ENCODE measurements at places on chromosomes 6 and 20. TPM values are rescaled to one million over a fixed set of nuclear protein-coding genes. Genes with fewer than 3 reads are reported as not detected.

DNA sequence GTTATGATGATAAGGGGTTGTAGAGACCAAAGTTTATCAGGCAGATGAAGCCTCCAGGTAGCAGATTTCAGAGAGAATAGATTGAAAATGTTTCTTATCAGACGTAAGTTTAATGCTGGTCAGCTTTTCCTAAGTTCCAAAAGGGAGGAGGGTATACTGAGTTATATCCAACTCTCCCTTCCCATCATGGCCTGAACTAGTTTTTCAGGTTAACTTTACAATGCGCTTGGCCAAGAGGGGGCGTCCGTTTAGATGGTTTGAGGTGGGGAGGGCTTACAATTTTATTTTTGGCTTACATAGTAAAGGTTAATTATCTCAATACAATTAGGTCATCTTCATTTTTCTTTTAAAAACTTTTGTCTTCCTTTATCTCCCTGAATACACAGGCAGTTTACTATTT, 19.4 kb upstream of the IL22RA2 start:
- no peak for DNase-seq

Gene FOXQ1
- total RNA-seq: not detected

DNA sequence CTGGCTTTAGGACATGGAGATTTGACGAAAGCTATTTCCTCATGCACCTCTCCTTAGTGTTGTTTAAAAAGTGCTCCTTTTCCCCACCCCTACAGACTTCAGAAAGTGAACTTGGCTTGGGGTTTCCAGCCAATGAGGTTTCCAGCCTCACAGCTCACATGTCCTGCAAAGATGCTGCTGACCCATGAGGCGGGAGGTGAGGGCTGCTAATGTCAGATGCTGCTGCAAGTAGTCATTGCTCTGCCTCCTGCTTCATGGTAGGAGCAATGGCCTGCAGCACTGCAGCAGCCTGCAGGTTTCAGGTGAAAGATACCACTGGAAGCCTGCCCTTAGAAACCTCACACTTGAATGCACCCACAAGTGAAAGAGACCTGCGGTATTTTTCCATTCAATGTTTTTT, 112.8 kb downstream of the LAMP5 start:
- DNase-seq: no peak

Gene GTSF1L
- not detected for total RNA-seq

DNA sequence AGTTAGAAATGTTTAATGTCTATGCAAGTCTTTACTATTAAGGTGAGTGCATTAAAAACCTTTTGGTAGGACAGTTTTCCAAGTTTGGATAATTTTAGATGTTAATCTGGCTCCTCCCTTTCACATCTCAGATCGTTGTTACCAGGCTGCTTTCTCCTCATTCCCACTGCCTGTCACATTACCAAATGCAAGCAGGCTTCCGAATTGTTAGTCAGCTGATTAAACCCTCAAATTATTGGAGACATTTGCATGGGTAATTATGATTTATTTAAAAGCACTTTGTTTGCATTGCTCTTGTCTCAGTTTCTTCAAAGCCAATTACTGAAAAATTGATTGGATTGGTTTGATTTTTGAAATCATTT, 816.5 kb downstream of the KIF16B start:
- DNase-seq: no peak

Gene ZSCAN23
- 0.78 TPM for total RNA-seq

- no peak for DNase-seq
Observed at GRCh38 chr6:63936399-63936798, 300.8 kb downstream of the PHF3 start.

- DNase-seq: no peak
Observed at GRCh38 chr20:49633643-49634042, 65.7 kb upstream of the PTGIS start.

DNA sequence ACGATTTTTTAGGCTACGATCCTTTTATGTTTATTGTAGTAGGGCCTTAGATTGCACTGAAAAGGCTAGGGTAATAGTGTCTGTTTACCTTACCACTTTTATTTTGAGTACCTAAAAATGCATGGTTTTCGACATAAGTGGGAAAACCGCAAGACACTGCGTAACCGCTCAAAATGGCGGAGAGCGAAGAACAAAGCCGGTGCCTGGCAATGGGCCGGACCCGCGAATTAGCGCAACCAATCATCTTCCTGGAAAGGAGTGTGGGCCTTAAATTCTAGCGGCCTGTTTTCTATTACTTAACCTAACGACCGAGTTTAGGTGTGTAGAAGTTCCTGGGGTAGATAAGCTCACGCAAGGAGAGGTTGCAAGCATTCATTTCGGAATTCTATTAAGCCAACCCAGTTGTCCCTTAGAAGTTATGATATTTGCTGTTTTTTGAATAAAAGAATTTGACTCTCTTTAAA, 118.0 kb downstream of the HFE start:
- DNase-seq: peak; percentile 80

- no peak for DNase-seq
Observed at GRCh38 chr20:2059411-2059810, 42.2 kb upstream of the STK35 start.

Gene GHRH
- total RNA-seq: not detected

Gene STMND1
- not detected for total RNA-seq

- no peak for DNase-seq
Observed at GRCh38 chr20:51525241-51526105, 17.0 kb downstream of the NFATC2 start.

- DNase-seq: no peak
Observed at GRCh38 chr6:15417811-15418210, 171.9 kb downstream of the JARID2 start.

GRCh38 chr20:17556837-17557674, 12.8 kb upstream of the DSTN start:
- DNase-seq: no peak

GRCh38 chr6:2765896-2766766, 938 bp downstream of the WRNIP1 start:
- DNase-seq: no peak

DNA sequence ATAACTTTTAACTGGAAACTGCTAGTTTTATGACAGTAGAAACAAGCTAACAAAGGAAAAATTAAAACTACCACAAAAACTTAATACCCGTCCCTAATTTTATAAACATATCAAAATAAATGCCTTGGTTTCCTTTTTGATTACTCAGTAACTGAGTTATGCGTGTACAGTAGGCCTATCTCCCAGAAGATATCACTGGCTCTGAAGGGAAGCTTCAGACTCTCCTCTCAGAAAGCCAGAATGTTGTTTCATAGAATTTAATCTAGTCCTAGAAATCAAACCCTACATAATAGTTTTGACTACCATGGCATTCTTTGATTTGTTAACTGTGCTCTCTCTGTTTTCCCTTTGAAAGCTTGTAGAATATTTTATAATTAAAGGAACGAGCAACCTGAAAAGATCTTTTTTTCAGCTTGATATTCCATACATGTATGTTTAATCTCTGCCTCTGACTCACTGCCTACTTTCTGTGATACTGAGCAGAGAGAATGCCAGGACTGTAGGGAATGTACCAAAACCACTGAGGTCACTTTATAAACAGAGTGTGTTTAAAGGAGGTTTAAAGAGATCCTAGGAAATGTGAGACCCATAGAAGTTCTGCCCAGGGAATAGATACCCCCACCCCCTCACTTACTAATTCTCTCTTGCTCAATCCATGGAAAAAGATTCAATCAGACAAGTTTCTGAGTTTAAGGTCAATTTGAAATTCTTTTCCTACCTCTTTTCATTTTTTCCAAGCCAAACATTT, 311.5 kb downstream of the HDGFL1 start:
- DNase-seq: no peak

DNA sequence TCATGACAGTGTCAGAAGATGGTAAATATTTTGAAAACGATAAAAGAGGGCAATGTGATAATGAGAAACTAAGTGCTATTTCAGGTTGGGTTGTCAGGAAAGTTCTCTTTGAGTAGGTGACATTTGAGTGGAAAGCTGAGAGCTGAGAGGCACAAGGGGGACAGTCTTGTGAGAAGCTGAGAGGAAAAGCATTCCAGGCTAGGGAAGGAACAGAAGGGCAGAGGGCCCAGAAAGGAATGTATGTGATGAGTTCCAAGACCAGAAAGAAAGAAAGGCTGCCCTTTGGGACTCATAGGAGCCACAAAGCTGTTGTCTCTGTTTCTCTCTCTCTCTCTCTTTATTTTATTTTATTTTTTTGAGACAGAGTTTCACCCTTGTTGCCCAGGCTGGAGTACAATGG, 7.6 kb upstream of the RNF182 start:
- no peak for DNase-seq

GRCh38 chr6:74966712-74967111, 239.1 kb downstream of the COL12A1 start:
- DNase-seq: no peak

DNA sequence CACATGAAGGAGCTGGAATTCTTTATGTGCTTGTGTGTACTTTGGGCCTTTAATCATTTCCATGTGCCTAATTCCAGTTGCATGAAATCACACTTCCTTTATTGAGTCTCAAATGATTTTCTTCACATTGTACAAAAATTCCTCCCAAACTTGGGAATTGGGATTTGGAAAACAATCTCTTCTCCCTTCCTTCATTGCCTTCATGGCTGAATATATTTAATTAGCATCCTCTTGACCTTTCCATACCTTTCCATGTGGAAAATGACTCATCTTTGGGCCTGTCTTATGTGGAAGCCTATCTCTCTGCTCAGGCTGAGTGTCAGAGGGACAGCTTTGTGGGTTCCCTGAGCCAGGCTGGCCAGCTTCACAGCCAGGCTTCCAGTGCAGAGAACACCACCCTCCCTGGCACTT, 33.0 kb upstream of the CDH4 start:
- no peak for DNase-seq

Gene CYP21A2
- 0.36 TPM for total RNA-seq

Gene SYCP2L
- total RNA-seq: not detected

DNA sequence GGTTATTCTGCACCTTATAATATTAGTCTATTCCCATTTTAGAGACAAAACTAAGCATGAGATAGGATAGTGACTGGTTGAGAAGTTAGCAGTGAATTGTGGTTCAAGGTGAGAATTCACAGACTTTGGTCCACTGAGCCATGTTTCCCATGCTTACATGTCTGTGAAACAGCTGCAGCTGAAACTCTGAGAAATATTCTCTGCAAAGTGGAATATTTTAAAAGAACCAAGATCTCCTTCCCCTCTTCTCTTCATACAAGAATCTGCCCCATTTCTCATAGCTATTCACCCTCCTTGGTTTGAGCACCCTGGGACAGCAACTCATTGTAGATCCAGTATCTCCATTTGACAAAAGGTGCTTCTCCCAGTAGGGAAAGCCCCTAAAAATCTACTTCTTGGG, 70.2 kb upstream of the TMEM170B start:
- no peak for DNase-seq

GRCh38 chr6:138593124-138593877, 94.0 kb upstream of the NHSL1 start:
- peak; percentile 43 for DNase-seq

- DNase-seq: no peak
Observed at GRCh38 chr20:57148263-57148662, 118.2 kb downstream of the BMP7 start.

- DNase-seq: no peak
Observed at GRCh38 chr6:119653329-119653728, 303.8 kb upstream of the MAN1A1 start.

DNA sequence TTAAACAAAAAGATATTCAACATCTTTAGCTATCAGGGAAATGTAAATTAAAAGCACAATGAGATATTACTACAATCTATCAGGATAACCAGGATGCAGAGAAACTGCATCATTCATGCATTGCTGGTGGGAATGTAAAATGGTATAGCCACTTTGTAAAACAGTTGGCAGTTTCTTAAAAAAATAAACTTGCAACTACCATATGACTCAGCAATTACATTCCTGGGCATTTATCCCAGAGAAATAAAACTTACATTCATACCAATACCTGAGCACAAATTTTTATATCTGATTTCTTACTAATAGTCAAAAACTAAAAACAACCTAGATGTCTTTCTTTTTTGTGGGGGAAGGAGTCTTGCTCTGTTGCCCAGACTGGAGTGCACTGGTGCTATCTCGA, 190.3 kb upstream of the TAB2 start:
- no peak for DNase-seq

GRCh38 chr6:4253604-4254231, 118.3 kb upstream of the ECI2 start:
- DNase-seq: no peak

DNA sequence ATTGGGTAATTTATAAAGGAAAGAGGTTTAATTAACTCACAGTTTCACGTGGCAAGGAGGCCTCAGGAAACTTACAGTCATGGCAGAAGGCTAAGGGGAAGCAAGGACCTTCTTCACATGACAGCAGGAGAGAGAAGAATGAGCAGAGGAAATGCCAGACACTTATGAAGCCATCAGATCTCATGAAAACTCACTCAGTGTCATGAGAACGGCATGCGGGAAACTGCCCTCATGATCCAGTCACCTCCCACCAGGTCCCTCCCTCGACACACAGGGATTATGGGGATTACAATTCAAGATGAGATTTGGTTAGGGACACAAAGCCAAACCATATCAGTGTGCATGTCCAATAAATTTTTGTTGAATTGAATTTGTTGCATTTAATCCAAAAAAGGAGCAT, 52.0 kb downstream of the ECT2L start:
- DNase-seq: no peak

Gene TREML2
- total RNA-seq: 0.78 TPM

DNA sequence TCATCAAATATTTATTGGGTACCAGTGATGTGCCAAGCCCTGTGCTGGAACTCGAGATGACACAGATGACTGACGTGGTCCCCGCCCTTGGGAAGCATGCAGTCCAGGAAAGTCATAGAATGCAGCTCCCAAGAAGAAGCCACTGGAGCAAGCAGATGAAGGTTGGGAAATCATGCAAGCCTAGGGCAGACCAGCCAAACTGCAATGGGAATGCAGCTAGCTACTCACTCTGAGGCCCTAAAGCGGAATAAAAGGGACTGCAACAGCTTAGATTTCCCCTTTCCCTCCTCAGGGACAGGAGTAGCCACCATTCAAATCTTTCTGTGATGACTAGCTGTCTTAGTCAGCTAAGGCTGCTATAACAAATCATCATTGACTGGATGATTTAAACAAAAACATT, 152.2 kb downstream of the MAFB start:
- no peak for DNase-seq

GRCh38 chr20:48858075-48858790, 30.4 kb upstream of the PREX1 start:
- DNase-seq: no peak

GRCh38 chr6:144617191-144617590, 332.1 kb downstream of the UTRN start:
- no peak for DNase-seq

GRCh38 chr6:55137929-55138693, 36.2 kb upstream of the HCRTR2 start:
- no peak for DNase-seq

GRCh38 chr6:137045222-137045789, 541 bp upstream of the IL20RA start:
- no peak for DNase-seq

Gene TREM1
- 1.8 TPM for total RNA-seq

Gene CDH22
- not detected for total RNA-seq

Gene RAET1L
- total RNA-seq: not detected

Gene KIF3B
- total RNA-seq: 7.3 TPM

Measured in CD4-positive, alpha-beta T cell (primary cell).